Mucosa of gallbladder (tissue), 1 donor: ENCODE measurements at places on chromosomes 7 and 10. TPM values are rescaled to one million over a fixed set of nuclear protein-coding genes. Genes with fewer than 3 reads are reported as not detected.

The SVIL gene
- 284 TPM for total RNA-seq

The NCF1 gene
- 6.8 TPM for total RNA-seq

The FAM180A gene
- total RNA-seq = 13.7 TPM

The FEZF1 gene
- 0.09 TPM for total RNA-seq

The TMEM184A gene
- 39.8 TPM for total RNA-seq

The ARMC3 gene
- total RNA-seq = 0.52 TPM

The NANOS1 gene
- 0.60 TPM for total RNA-seq

The CDK14 gene
- 70.3 TPM for total RNA-seq

The EN2 gene
- total RNA-seq = not detected

The AKR1C1 gene
- total RNA-seq = 48.7 TPM

The TUBAL3 gene
- total RNA-seq = 0.49 TPM

DNA sequence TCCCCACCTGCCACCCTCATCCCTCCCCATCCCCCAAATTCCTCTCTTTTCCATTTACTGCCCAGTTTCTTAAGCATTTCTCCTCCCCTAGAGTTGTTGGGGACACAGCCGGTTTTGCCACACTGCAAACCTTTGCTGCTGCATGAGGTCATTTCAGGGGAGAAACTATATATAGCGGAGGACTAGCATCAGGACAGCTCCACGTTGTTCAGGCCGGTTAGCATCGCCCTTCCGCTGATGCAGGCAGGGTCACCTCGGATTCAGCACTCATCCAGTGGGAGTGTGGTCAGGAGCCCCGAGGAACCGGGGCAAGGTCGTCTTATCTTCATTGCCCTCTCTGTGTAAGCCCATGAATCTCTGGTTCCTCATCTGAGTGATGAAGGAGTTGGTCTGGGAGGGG, 15.6 kb downstream of the UBTD1 start:
- no peak for DNase-seq

GRCh38 chr7:45050198-45050597, 38.6 kb downstream of the NACAD start:
- no peak for DNase-seq

GRCh38 chr7:5423976-5424748, 528 bp upstream of the TNRC18 start:
- DNase-seq = peak; percentile 98

DNA sequence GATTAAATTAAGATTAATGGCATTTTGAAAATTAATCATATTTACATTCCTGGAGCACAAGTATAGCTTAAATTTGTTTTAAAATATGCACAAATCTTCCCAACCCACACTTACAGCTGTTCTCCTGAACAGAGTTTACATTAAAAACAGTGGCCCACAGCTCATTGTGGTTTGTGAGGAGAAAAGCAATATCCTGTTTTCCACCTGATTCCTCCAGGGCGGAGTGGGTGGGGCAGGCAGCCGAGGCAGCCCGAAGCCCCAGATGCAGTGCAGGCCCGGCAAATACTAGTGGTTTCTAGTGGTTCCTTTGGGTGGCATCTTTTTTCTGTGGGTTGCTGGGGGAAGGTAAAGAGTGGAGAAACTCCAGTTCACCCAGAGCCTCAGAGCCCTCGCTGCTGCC, 280.8 kb downstream of the ARHGAP12 start:
- DNase-seq = no peak

DNA sequence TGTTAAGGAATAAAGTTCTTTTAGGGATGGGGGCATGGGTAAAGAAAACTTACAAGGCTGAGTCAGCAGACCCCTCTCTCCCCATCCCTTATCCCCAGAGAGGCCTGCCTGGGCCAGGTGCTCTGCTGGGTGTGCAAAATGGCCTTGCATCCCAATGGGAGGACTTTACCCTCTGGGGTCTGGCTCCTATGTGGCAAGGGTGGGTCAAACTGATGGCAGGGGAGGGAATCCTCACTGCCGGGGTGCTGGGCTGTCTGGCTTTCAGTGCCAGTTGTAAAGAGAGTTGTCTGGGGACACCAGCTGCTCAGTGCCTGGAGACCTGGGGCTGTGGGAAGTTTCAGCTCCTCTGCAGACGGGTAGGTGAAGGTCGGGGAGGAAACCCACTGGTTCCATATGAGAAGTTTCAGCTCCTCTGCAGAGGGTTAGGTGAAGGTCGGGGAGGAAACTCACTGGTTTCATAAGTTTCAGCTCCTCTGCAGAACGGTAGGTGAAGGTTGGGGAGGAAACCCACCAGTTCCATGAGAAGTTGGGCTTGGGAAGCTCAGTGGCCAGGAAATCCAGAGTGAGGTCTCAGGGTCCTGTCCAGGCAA, 127.2 kb upstream of the PODXL start:
- no peak for DNase-seq

DNA sequence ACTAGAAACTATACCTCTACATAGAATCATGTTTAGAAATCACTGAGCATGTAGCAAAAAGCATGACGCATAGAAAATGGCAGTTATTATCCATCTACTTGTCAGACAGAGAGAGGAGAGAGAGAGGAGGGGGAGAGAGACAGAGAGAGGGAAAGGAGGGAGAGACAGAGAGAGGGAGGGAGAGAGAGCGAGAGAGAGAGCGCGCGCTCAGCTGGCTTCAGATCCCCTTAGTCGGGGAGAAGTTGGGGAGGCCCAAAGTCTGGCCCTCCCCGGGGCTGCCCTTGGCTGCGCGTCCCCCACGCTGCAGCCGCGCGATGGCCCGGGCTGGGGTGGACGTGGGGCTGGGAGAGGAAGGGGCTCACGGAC, 37.0 kb downstream of the CNPY1 start:
- no peak for DNase-seq

GRCh38 chr10:34046506-34047034, 712.1 kb upstream of the NRP1 start:
- DNase-seq = no peak

- no peak for DNase-seq
Measured at GRCh38 chr7:71497256-71497946, 365.5 kb downstream of the GALNT17 start.

DNA sequence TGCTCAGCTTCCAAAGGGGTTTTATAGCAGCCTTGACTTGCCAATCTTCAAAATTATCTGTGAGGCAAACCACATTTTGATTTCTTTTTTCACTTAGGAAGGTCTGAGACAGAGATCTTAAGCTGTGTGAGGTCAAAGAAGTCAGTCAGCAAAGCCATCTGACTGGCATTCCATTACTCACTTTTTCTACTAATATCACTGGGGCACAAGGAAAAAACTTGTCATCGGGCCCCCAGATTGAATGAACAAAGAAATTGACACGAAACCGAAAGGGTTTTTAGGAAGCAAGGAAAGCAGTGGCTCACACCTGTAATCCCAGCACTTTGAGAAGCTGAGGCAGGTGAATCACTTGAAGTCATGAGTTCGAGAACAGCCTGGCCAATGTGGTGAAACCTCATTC, 78.5 kb upstream of the FRMD4A start:
- no peak for DNase-seq

DNA sequence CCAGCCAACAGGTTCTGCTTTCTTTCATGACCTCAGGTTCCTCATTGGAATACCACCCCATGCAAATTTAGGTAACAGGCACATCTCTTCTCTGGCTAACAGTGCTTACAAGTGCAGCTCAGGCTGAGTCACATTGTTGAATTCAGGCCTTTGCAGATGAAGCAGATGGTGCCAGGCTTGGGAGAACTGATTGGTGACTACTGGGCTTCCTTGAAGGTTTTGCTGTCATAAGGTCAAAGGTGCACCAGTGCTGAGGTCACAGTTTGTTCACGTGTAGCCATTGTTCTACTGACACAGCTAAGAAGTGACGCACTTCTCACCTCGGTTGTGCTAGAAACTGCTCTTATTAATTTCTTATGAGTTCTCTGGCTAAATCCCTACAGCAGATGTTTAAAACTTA, 128.6 kb upstream of the BMPER start:
- no peak for DNase-seq

- DNase-seq = no peak
Measured at GRCh38 chr10:124991835-124992234, 49.9 kb downstream of the ZRANB1 start.

DNA sequence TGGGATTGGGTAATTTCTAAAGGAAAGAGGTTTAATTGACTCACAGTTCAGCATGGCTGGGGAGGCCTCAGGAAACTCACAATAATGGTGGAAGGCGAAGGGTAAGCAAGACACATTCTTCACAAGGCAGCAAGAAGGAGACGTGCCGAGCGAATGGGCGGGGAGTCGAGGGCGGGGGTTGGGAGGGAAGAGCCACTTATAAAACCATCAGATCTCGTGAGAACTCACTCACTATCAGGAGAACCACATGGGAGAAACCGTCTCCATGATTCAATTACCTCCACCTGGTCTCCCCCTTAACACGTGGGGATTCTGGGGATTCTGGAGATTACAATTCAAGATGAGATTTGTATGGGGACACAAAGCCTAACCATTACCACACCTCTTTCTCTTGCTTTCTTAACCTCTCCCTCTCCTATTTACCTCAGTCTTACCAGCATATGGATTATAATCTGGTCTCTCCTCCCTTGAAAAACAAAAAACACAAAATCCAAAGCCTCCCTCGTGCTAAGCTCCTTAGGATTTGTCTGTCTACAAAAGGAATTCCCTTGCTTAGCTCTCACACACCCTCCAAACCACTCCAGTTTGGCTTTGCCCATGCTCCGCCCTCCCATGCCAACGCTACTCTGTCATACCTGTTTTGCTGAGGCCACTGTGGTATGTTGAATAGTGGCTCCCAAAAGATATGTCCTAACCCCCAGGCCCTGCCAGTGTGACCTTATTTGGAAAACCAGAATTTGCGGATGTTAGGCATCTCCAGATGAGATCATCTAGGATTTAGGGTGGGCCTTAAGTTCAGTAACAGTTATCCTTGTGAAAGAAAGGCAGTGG, 19.6 kb upstream of the EFCAB10 start:
- no peak for DNase-seq

DNA sequence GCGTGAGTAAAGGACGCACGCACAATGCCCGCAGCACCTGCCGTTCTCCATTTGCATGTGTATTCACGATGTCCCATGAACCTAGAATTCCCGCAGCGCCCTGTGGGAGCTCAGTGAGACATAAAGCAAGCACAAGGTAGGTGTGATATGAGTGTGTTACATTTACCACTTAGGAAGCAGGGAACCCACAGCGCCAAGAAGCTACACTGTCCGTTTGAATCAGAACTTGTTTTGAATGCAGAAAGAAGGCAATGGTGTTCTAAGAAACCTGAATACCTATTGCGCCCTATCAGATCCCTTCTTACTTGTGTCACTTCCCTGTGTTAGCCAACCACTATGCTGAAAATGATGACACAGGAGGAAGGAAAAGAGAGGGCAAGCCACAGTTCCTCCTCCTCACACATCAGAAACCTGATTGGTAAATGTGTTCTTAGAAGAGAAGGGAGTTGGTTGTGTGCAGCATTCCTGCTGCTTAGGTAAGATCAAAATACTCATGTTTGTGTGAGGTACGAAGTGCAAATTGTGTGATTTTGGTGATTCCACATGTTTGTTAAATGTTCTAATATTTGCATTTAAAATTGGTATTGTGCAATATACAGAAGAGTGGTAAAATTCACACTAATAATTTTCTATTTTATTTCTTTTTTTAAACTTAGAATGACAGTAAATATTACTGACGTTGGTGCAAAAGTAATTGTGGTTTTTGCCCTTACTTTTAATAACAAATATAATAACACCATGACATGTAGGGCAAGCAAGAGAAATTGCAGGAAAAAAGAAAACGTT, 185.4 kb downstream of the SEC23IP start:
- DNase-seq = no peak

GRCh38 chr10:114372179-114372578, 32.1 kb downstream of the AFAP1L2 start:
- DNase-seq = no peak

DNA sequence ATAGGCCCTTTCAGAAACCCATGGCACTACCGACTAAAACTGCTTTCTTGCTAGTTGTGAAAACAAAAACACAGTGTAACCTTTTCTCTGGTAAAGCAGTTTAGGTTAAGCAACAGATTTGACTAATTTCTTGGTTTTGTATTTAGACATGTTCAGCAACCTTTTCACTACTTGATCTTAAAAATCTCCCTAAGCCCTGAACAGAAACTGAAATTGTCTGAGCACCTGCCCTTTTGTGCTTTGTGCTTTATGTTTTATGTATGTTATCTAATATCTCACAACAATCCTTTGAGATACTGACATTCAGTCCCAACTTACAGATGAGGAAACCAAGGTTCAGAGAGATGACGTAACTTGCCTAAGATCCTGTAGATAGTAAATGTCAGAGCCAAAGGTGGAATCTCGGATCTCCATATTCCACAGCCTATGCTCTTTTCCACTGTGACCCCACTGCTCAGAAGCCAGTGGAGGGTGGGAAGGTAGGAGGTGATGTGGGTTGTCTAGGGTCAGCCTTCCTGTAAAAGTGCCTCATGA, 146.6 kb downstream of the LCOR start:
- no peak for DNase-seq

DNA sequence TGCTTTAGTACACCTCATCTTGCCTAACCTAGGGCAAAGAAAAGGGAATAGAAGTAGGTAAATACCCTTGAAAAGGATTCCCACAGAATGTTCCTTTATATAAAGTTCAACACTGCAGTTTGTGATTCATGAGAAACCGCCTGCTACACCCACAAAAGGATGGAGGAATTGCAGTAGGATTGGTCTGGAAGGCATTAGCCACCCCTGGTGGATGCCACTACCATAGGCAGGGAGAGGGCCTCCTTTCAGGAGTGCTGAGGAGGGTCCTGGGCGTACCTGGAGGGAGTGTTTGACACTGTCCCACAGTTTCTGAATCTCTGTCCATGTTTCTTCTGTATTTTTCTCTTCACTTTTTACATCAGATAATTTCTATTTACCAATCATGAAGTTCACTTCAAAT, 221.8 kb upstream of the TMEM72 start:
- DNase-seq = no peak

DNA sequence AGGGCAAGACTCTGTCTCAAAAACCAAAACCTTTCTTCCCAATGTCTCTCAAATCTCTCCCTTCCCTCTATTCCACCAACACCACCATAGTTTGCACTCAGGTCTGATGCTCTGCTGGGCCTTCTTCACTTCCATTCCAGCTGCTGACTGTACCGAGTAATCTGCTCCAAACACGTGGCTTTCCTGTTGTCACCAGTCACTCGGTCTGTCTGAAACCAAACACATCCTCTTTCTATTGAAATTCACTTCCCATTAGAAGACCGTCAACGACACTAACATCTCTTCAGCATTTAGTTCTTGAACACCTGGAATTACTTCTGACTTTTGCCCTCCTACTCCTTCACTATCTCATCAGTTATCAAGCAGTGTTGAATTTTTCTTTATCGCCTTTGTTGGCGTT, 4.7 kb upstream of the NRF1 start:
- DNase-seq = no peak

GRCh38 chr7:88083883-88084282, 136.0 kb downstream of the SRI start:
- no peak for DNase-seq

DNA sequence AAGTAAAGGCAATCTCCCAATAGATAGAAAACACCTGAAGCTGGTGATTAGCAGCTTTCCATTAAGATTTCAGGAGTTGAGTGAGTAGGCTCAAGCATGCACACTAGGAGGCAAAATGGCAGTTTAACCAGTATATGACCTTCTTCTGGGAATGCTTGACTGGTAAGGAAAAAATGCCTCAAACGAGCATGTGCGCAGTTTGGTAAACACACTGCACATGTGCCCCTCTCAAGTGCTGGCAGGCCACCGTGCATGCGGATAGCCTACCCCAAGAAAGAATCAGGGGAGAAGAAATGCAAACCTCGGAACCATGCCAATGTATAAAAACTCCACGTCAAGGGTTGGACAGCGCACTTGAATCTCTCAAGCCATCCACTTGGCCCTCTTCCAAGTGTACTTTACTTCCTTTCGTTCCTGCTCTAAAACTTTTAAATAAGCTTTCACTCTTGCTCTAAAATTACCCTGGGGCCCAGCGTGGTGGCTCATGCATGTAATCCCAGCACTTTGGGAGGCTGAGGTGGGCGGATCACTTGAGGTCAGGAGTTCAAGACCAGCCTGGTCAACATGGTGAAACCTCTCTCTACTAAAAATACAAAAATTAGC, 98.8 kb upstream of the CDK1 start:
- DNase-seq = no peak
